ENCODE measurements at places on chromosomes 16 and 17. TPM values are rescaled to one million over a fixed set of nuclear protein-coding genes. Genes with fewer than 3 reads are reported as not detected.

The NAGPA gene
- 18.8 TPM for total RNA-seq

DNA sequence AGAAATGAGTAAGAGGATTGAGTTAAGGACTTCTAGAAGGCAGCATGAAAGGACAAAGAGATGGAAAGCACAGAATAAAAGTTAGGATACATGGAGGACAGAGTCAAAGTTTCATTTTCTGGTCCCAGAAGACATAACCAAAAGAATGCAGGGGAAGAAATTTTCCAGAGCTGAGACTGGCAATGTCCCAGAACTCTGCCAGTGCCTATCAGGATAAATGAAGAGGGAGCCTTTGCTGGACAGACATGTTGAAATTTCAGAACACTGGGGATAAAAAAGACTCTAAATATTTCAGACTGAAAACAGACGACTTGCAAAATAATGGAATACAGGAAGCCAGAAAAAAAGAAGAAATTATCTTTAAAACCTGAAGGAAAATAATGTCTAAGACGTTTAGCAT is 55.7 kb downstream of the NT5M start:
- DNase-seq: no peak

DNA sequence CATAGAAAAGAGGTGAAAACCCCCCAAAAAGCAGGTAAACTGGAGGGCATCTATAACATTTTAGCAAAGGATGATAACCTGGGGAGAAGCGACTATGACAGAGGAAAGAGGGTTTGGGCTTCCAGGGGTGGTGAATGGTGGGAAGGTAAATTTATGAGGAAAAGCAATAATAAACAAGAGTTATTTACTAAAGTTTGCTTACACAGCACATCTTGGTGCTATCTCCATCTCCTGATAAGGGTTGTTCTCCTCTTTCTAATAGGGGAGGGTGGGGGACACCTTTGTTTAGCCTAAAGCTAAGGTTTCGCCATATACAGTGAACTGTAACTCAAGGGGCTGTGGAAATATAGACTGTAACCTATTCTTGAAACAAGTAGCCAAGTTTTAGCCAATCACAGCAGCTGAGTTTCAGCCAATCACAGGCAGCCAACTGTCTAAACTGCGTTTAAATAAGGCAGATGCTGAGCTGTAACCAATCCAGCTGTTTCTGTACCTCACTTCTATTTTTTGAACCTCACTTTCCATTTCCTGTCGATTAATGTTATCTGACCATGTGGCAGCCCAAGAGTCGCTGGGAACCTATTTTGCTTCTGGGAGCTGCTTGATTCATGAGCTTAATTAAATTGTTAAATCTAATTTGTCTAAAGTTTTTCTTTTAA is 191.8 kb downstream of the MAP2K6 start:
- no peak for DNase-seq

- DNase-seq: no peak
Measured at GRCh38 chr17:1471911-1472821, 16.1 kb upstream of the CRK start.

The CDRT15L2 gene
- total RNA-seq: not detected

GRCh38 chr17:14268264-14268663 is 31.6 kb upstream of the CDRT15 start:
- no peak for DNase-seq
